ENCODE measurements at places on chromosomes 12 and 14.

DNA sequence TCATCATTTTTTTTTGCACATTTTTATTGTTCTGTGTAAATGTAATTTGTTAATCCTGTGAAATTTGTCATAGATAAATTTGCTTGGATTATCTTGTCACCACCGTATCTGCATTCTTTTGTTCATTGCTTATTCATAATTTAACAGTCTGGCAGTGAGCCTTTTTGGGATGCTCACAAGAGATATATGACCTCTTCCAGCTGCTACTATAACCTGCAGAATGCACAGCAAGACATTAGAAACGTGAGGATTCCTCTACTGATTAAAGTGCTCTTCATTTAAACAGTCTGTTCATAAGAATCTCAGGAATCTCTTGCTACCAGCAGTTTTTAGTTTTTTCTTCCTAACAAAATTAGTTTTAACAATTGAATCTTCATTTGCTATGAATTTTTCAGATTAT is 9.1 kb downstream of the NPAS3 start:
- DNase-seq = no peak

GRCh38 chr14:36721877-36722276 is 60.2 kb downstream of the PAX9 start:
- no peak for DNase-seq

- no peak for DNase-seq
Observed at GRCh38 chr12:78087363-78087675, 256.6 kb downstream of the NAV3 start.

DNA sequence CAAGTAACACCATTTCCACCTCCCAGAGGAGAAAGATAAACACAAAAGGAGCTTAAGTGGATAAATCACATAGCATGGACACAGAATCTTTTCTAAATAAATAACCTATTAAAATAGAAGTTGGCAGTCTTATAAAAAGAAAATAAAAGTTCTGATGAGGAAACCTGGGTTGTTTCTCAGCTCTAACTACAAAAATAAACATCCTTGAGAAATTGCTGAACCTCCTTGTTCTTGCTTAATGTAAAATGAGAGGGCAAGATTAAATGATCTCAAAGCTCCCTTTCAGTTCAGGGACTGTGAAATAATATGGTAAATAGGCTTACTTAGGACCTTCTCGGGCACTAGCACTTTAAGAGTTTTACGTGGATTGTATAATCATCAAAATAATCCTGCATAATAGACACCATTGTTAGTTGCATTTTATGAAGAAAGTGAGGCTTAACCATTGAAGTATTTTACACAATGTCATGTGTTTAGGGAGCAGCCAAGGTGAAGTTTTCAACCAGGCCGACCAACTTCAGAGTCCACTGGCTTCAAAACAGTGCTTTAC is 214.0 kb upstream of the NOVA1 start:
- no peak for DNase-seq

DNA sequence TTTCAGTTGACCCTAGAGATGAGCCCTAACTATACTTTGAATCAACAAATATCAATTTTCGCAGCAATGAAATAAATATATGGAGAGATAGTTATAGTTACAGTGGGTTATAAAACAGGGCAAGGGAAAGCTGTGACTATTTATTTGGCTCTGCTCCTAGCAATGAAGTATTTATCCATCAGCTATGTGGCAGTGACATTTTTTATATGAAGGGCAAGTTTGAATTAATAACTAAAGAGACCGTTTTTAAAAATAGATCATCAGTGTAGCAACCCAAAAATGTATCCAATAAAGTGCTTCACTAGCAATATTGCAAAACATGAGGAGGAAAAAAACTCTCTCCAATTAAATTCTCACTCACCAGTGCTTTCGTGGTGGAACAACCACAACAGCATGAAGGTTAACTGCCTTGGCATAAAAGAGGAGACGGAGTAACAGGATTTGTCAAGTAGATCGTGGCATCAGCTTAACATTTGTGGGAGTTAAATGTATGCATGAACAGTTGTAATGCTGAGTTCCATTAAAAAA is 58.1 kb upstream of the NUDT4 start:
- DNase-seq = no peak

GRCh38 chr14:55328317-55328716 is 57.1 kb downstream of the FBXO34 start:
- no peak for DNase-seq

DNA sequence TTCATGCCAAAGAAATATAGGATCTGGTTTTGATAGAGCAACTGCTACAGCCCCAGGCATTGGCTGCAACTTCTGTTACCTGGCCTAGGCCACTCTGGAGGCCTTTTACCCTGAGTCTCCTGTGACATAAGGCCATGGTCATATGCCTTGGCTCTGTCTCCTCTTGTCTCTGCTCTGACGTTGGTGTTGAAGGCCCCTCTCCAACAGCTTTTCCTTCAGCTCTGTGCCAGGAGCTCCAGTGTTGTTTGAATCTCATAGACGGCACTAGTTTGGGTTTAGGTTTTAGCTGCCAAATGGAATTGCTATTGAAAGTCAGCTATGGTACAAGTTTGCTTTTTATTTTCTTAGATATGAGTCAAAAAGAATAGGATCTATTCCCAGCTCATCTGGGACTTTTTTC is 41.1 kb downstream of the TTLL5 start:
- DNase-seq = no peak

DNA sequence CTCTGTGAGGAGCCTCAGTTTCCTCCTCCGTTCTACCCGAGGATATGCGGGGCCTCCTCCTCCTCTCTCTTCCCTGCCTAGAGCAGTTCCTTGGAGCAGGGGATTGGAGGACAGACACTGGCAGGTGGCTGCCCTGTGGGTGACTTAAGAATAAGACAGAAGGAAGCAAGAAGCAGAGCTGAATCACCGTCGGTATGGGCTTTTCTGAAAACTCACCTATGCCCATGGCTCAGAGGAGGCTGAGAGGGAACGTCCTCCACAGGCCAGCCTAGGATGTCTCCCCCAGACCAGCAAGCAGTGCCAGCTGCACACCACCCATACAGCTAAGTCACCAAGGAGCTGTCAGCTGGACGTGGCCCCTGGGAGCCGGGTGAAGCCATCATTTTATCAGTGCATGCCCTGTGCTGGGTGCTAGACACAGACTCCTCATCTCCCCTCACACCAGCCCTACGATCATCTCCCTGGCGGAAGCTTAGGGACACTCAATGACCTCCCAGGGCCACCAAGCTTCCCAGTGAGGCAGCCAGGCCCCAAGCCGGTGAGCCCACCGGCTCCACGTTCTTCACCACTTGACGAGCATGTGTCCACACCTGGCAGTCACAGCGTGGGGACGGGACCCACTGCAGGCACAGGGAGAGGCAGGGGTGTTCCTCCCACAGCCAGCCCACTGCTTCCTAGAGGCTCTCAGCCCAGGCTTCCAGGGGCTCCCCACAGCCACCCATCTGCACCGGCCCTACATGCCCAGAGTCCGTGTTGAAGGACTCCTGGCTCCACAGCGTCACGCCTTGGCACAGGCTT is 21.4 kb downstream of the ITPK1 start:
- no peak for DNase-seq

GRCh38 chr14:98456231-98456630 is 815.8 kb downstream of the BCL11B start:
- DNase-seq = no peak

GRCh38 chr12:22626406-22626805 is 1.4 kb downstream of the ETNK1 start:
- DNase-seq = peak; percentile 46

- no peak for DNase-seq
Observed at GRCh38 chr12:132429602-132429945, 60.4 kb upstream of the FBRSL1 start.

DNA sequence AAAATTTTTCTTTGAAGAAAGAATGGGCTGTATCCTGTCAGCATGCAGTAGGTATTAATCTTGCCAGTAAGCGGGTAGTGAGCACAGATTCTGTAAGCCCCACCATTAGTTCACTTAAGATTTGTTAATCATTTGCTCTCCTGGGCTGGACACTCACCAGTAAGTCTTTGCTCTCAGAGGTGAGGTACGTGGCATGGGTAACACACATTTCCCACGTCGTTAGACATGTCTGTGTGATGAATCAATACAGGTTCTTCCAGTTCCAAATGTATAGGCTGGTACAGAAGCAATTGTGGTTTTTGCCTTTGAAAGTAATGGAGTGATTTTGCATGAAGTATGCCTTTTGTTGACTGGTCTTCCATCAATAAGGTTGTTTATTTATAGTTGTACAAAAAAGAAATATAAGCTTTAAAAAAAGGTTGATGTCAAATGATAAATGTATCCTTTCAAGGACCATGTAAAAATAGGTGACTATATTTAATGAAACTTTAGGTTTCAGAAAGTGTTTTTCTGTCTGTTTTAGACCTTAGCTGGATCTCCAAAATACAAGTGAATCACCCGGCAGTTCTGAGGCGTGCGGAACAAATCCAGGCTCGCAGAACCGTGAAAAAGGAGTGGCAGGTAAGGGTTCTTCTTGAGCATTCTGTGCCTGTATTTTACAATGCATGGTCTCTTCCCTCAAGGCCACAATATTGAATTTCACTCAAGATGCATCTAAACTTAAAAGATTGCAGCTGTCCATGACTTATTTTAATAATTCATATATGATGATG is 45.5 kb downstream of the DERA start:
- no peak for DNase-seq

All from GM10248 (cell line).